PC-9 (cell line): ENCODE measurements at places on chromosomes 2 and 18.

- no peak overlapping the region for H3K4me3 ChIP-seq
- H3K27me3 ChIP-seq = no peaks in the 10 kb centered on the region
- H3K27ac ChIP-seq = no peak overlapping the region
- no peaks in the 10 kb centered on the region for H3K36me3 ChIP-seq
Measured at GRCh38 chr2:212777020-212777491, 238.5 kb upstream of the ERBB4 start.

DNA sequence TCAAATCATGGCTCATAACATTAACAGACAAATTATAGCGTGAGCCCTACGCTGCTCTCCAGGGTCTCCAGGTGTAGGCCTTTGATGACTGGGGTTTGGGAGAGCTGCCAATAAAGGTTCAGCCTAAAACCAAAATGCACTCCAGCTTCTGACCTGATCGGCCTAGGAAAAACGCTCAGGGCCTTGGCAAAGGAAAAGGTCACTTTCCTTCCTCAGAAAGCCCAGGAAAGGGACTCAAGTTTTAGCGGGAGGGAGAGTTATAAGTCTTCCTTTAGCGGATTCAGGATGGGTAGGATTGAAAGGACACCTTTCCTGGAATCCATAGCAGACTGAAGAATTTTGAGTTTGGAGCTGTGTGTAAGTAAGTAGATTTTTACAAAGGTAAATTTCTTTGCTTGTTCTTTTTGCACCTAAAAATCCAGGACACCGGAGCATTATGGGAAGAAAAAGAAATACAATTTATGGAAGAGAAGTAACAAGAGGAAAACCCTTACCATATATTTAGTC, 8.8 kb downstream of the EVX2 start:
- no peak overlapping the region for H3K4me3 ChIP-seq
- no peaks in the 10 kb centered on the region for H3K4me1 ChIP-seq
- no peak overlapping the region for H3K27ac ChIP-seq
- DNase-seq = no peak

DNA sequence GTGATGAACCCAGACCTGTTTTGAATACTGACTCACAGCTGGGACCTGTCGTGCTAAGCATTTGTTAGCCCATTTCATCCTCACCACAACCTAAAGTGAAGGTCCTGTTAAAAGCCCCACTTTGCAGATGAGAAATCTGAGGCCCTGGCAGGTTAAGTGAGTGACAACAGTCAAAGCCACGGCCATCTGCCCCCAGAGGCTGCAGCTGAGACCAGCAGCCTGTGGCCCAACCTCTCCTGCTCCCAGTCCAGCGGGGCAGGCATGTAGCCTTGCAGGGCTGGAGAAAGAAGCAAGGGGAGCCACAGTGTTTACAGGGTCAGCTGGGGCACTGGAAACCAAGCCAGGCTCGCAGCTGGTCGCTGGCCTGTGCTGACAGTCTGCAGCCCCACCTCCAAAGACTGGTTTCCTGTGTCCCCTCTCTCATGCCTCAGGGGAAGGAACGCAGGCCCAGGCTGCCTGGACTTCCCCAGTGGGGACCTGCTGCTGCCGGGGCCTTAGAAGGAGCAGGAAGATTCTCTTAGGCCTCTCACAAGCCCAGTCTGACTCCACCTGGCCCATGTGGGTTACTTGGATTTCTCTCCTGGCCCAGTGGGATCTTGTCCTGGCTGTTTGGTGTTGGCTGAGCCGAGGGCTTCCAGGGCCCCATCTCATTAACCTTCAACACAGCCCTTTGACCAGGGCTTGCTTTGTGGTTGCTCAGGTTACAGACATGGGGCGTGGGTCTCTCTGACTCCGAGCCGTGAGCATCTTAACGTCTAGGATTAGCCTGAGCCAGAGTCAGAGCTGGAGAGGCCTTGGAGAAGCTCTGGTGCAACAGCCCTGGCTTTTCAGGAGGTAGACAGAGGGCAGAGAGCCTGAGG, 1.7 kb downstream of the INPP5D start:
- no peaks in the 10 kb centered on the region for H3K36me3 ChIP-seq
- peak; percentile 31 for DNase-seq
- H3K4me3 ChIP-seq = no peak overlapping the region
- H3K27me3 ChIP-seq = no peaks in the 10 kb centered on the region
- no peak overlapping the region for H3K27ac ChIP-seq

DNA sequence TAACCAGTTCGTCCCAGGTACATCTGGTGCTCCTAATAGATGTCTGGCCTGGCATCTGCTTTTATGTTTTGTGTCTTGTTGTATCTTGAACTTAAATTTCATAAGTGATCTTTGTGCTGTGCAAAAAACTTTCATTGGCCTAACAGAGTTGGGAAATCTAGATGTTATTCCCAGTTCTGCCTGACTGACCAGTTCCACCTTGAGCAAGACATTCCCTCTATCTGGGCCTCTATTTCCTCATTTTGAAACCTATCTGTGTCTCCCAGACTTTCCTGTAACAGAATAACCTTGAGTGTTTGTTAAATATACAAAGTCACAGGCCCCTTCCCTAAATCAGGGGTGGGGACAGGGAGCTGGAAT, 90.5 kb upstream of the MSH2 start:
- no peaks in the 10 kb centered on the region for H3K27me3 ChIP-seq
- peak overlapping the region; percentile 20; the same call in 1 of the 2 replicates for H3K4me3 ChIP-seq
- DNase-seq = no peak
- peaks cover 64% of the 10 kb centered on the region for H3K4me1 ChIP-seq

GRCh38 chr2:154280543-154280942, 408.8 kb downstream of the GALNT13 start:
- no peak overlapping the region for H3K27ac ChIP-seq
- H3K4me1 ChIP-seq = no peaks in the 10 kb centered on the region
- no peaks in the 10 kb centered on the region for H3K36me3 ChIP-seq

GRCh38 chr2:214005337-214005736, 405.5 kb upstream of the VWC2L start:
- no peaks in the 10 kb centered on the region for H3K4me1 ChIP-seq
- no peak overlapping the region for H3K4me3 ChIP-seq
- no peak overlapping the region for H3K27ac ChIP-seq
- no peaks in the 10 kb centered on the region for H3K36me3 ChIP-seq
